Frontal cortex (tissue), 4 donors: ENCODE measurements at places on chromosomes 12 and 14. TPM values are rescaled to one million over a fixed set of nuclear protein-coding genes. Genes with fewer than 3 reads are reported as not detected.

DNA sequence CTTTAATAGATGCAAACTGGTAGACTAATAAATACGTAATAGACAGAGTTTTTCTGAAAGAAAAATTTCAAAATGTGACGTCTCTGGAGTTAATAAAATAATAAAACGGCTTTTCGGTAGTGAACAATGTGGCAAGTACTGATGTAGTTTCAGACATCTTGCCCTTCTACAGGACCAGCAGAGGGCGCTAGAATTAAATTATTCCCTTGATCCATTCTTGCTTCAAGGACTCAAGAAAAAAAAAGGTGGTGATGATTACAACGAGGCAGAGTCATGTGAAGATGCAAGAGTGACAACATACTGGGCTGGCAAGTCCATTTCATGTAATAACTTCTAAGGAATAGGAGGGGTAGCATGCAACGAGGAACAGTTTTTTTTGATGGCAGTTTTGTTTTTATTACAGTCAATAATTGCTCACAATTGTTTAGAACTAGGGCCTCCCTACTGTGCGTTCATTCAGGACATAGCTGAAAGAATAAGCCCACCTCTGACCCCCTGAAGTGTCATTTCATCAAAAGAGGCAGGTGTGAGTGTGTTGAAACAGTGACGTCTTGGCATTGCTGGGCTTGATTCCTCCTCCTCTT is 101.0 kb upstream of the GZMB start:
- DNase-seq, result peak; percentile 41

DNA sequence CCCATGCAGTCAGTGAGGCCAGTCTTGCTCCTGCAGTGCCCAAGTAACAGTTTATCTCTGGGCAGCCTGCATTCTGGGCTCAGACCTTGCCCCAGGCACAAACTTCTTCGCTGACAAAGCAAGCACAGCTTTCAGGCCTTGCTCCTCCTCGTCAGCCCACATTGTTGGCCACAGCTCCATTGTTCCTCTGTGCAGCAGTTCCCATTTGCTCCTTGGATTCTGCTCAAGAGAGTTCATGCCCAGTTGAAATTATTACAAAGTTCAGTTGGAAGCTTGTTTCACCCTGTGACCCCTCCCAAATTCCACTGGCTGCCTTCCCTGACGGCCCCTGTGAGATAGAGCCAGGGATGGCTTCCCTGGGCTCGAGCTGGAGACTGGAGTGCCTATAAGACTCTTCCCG is 163.4 kb upstream of the DDHD1 start:
- no peak for DNase-seq

SERPINA10 gene
- not detected for total RNA-seq

HHIPL1 gene
- 5.3 TPM for total RNA-seq

DNA sequence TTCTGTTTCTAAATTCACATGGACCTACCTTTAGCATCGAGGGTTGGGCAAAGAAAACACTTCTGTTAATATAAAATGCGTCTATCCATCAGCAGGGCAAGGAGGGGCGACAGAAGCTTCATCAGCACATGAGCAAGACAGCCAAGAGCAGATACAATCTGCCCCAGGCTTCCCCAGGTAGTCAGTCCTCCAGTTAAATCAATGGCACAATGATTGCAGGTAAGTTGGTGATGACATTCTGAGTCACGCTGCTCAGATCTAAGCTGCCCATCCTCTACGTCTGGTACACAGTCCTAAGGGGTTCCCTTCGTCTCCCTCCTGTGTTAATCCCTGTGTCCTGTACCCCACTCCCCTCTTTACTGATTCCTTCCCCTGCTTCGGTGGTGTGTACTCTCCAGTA is 38.8 kb downstream of the MAP3K9 start:
- DNase-seq, result no peak

DNA sequence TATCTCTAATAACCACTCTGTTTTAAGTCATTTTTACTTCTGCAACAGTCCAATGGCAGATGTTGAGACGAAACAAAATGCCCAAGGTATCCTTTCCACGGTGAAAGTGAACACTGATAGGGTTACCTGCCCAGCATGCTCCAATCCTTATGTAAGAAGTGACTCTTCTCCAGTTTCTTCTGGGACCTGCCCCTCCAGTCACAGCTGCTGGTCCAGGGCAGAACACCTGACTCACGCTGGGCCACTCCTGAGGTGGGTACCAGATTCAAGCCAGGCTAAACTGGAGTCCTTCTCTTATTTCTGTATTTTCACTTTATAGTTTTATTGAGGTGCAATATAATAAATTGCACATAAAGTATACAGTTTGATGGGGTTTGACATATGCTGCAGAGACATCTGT is 16.7 kb downstream of the NT5DC3 start:
- no peak for DNase-seq

SIX6 gene
- not detected for total RNA-seq

GRCh38 chr12:71935594-71935993 is 3.1 kb upstream of the TPH2 start:
- no peak for DNase-seq

GARIN6 gene
- not detected for total RNA-seq

SAMD15 gene
- 12.6 TPM for total RNA-seq

- no peak for DNase-seq
Measured at GRCh38 chr12:11171969-11172675, 1.1 kb downstream of the SMIM10L1 start.

DNA sequence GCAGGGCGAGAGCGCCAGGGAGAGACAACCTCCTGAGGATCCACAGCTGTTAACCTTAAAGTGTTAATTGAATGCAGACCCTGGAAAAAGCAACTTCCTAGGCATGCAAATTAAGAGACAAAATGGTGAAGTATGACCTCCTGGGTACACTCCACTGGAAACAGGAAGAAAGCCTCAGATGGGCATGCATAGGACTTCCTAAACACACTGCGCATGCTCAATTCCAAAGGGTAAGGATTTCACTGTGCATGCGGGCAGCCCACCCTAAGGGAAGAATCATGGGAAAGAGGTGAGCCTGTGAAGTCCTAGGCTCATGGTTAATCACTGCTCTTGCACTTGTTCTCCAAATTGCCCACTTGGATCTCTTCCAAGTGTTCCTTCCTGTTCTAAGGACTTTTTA is 80.5 kb upstream of the CAPRIN2 start:
- no peak for DNase-seq

- no peak for DNase-seq
Measured at GRCh38 chr14:104019806-104020205, 65.7 kb upstream of the ASPG start.

DNA sequence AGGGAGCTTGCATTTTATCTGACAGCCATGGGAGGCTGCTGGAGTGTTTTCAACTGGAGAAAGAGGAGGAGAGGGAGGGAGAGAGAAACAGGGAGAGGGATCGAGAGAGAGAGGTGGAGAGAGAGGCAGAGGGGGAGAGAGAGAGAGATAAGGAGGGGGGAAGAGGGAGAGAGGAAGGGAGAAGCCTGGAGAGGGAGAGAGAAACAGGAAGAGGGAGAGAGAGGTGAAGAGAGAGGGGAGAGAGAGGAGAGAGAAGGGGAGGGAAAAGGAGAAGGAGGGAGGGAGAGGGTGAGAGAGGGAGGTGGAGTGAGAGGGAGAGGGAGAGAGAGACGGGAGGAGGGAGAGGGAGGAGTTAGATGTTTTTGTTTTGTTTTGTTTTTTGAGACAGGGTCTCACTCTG is 45.6 kb downstream of the DNAH10 start:
- no peak for DNase-seq

GRCh38 chr14:99186956-99187690 is 84.9 kb downstream of the BCL11B start:
- DNase-seq, result no peak

DNA sequence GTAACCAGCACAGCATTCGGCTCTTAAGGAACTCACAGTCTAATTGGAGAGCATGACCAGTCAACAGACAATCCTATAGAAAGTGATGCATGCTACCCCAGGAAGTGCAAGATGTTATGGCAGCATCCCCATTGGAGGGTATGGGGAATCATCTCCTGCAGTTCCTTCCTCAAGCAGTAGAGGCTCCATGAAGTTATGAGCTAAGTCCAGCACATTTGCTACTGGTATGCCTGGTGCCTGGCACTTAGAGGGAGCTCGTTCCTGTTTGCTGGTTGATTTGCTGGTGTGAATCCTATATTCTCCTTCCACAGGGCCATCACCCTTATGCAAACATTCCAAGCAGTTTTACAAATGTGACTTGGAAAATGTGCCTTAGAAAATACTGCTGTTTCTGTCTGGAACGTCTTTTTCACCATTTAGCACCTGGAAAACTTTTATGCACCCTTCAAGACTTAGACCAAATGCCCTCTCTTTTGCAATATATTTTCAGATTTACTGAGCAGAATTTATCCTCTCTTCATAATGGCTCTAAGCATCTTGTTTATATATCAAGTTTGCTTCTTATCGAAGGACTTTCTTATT is 136.1 kb upstream of the WSCD2 start:
- no peak for DNase-seq

MORN3 gene
- total RNA-seq, result 3.3 TPM

GRCh38 chr14:82562881-82563280 is 1029.2 kb upstream of the SEL1L start:
- DNase-seq, result no peak

- DNase-seq, result no peak
Measured at GRCh38 chr14:29085546-29085945, 319.0 kb downstream of the FOXG1 start.

DNA sequence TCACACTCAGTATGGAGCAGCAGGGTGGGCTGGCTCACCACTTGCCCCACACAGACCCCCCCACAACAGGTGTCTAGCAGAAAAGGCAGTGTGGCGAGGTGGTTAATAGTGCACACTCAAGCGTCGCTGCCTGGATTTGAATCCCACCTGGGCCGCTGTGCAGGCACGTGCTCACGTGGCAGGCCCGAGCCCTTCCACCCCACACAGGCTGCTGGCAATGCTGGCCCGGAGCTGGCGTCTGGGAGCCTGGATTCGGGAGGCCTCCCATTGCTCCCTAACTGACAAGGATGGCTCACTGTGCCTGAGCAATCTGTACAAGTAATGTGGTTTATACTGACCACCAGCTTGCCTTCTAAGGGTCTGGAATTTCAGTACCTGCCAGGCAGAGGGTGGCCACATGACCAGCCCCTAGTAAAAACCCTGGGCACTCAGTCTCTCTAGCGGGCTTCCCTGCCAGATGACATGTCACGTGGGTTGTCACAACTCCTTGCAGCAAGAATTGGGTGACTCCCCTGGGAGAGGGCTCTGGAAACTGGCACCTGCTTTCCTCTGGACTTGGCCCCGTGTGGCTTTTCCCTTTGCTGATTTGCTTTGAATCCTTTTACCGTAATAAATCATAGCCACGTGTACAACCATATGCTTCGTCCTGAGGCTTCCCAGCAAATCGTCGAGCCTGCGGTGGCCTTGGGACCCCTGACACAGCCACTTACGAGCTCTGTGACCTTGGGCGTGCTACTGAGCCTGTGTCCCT is 72.8 kb downstream of the SCARB1 start:
- no peak for DNase-seq

DNA sequence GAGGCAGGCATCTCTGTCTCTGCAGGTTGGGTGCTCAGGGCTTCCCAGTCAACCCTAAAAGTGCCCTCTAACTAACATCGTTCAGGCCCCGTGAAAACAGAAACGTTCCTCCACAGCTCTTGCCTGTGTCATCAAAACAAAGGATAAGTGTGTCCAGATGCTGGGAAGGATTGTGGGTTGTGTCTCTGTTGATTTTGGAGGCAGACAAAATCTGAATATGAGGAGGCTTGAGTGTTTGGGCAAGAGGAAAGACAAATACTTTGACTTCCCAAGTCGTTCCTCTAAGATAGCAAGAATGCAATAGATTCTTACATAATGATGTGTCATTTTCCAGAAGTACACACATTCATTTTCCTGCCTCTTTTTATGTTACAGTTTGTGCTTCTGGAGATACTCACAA is 52.9 kb downstream of the SERPINA3 start:
- no peak for DNase-seq

DNA sequence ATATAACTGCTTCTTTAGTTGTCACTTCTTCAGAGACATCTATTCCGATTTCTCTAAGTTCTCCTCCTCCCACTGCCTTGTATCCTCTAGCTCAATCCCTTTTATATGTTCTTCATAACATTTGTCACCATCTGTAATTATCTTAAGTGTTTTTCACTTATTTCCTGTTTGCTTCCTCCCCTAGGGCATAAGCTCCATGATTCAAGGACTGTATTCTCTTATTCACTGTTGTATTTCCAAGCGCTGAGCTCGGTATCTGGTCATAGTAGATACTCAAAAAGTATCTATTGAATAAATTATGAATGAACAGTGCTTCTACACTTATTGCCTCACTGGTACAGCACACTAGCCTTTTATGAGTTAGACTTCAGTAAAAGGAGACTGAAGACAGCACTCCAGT is 109.0 kb upstream of the TMPO start:
- DNase-seq, result no peak

DNA sequence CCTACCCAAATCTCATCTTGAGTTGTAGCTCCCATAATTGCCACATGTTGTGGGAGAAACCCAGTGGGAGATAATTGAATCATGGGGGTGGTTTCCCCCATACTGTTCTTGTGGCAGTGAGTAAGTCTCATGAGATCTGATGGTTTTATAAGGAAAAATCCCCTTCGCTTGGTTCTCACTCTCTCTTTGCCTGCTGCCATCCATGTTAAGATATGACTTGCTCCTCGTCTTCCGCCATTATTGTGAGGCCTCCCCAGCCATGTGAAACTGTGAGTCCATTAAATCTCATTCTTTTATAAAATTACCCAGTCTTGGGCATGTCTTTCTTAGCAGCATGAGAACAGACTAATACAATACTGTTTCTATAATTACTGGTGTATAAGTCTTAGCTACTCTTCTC is 6.5 kb upstream of the BCAT1 start:
- no peak for DNase-seq

DNA sequence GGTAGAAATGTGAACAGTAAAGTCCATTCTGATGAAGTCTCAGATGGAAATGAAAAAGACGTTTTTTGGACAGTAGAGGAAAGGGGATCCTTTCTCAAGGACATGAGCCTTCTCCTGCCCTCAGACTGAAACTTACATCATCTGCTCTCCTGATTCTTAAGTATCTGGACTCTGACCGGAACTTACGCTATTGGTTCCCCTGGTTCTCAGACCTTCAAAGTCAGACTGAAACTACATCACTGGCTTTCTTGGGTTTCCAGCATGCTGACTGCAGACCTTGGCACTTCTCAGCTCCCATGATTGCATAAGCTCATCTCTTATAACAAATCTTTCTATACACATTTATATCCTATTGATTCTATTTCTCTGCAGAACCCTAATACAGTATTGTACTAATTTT is 291.0 kb downstream of the SNAPC1 start:
- DNase-seq, result no peak

CACNB3 gene
- total RNA-seq, result 41.6 TPM

- no peak for DNase-seq
Measured at GRCh38 chr12:13444076-13444475, 247.6 kb downstream of the EMP1 start.

GRCh38 chr12:96050139-96050538 is 14.8 kb upstream of the LTA4H start:
- DNase-seq, result no peak

ATXN2 gene
- 79.1 TPM for total RNA-seq

GRCh38 chr14:96583569-96584041 is 81.4 kb downstream of the PAPOLA start:
- DNase-seq, result no peak

GRCh38 chr14:54642801-54643695 is 76.1 kb downstream of the SAMD4A start:
- no peak for DNase-seq
